ENCODE measurements at places on chromosomes 12 and 14.

GRCh38 chr12:109752117-109753053, 38.8 kb downstream of the FAM222A start:
- no peak for DNase-seq

- no peak for DNase-seq
These were observed 19.2 kb upstream of the EMP1 start for GRCh38 chr12:13177373-13177772.

DNA sequence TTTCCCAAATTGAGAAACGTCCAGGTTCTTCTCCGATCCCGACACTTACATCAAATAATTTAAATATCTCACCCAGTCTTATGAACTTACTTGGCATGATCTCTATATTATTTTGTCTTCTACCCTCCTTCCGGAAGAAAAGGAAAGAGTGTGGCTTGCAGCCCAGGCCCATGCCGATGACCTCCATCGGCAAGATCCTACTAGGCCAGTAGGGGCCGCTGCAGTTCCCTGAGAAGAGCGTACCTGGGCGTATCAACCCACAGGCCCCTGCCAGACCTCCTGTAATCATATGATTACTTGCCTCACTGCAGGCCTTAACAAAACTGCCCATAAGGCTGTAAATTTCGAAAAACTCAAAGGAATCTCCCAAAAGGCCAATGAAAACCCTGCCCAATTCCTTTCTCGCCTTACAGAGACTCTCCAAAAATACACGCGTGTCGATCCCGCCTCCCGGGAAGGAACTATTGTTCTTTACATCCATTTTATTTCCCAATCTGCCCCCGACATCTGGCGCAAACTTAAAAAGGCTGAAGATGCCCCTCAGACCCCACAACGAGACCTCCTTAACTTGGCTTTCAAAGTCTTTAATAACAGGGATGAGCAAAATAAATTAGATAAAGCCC, 69.6 kb downstream of the MOK start:
- DNase-seq: peak; percentile 88

DNA sequence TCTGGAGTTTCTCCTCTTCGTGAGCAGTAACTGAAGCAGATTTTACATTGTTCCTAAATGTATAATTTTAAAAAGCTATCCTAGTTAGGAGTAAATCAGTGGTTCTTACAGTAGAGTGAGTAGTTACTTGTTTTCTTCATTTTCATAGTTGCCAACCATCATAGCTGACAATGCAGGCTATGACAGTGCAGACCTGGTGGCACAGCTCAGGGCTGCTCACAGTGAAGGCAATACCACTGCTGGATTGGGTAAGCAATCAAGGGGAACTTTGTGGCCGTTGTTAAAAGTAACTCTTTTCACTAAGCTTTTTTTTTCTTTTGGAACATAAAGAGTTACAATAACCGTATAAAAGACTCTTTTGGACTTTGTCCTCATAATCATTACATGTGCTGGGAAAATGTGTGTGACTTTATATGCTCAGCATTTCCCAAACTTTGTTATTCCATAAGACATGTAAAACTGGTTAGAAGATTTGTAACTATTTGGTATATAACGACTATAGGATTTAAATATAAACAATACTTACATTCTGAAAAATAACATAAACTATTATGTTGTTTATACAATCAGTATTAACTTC, 12.4 kb downstream of the LRRC10 start:
- DNase-seq: no peak

Data from astrocyte of the spinal cord (primary cell).